ENCODE measurements at places on chromosomes 1 and 21.

DNA sequence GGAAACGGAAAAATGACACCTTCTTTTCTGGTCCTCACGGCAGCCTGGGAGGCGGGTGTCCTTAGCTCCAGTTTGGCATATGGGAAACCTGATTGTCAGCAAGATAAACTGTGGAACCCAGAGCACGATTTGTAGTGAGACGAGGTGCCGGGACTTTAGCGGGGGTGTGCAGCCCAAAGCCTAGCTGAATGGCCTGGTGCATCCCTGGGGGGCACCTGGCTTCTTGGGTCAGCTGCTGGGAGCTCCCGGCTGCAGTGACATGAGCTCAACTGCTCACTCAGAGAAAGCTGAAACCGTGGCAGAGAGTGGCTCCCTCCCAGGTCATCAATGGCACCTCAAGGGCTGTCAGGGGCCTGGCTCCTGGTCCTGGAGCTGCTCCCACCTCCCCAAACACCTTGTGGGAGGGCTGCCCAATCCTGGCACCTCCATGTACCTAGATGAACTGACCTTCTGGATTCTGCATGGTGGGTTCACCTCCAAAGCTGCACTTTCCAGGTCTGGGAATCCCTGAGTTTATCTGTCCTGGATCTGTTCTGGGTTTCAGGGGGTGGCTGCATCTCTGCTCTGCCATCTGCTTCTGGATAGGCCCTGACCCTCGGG lies 260.5 kb downstream of the MATN1 start:
- no peak for DNase-seq

GRCh38 chr1:43832255-43832654 lies 101.3 kb upstream of the ARTN start:
- DNase-seq = no peak

- DNase-seq = no peak
Measured at GRCh38 chr1:76865696-76866286, 1.5 kb upstream of the ST6GALNAC5 start.

- DNase-seq = no peak
Measured at GRCh38 chr1:29962336-29962735, 726.0 kb downstream of the PTPRU start.

GRCh38 chr1:173255214-173255813 lies 48.2 kb upstream of the TNFSF4 start:
- no peak for DNase-seq

DNA sequence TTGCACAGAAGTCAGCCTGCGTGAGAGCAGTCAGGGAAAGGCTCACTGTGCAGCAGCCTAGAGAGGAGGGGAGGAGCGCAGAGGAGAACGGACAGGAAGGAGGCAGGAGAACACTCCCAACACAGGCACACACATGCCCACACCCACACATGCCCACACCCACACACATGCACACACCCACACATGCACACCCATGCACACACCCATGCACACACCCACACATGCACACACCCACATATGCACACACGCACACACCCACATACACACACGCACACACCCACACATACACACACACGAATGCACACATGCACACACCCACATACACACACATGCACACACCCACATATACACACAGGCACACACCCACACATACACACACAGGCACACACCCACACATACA lies 7.1 kb downstream of the SUMO3 start:
- no peak for DNase-seq

- no peak for DNase-seq
Measured at GRCh38 chr1:31792541-31792940, 23.3 kb downstream of the SPOCD1 start.
